ENCODE measurements at places on chromosomes 1 and 21. TPM values are rescaled to one million over a fixed set of nuclear protein-coding genes. Genes with fewer than 3 reads are reported as not detected.

DNA sequence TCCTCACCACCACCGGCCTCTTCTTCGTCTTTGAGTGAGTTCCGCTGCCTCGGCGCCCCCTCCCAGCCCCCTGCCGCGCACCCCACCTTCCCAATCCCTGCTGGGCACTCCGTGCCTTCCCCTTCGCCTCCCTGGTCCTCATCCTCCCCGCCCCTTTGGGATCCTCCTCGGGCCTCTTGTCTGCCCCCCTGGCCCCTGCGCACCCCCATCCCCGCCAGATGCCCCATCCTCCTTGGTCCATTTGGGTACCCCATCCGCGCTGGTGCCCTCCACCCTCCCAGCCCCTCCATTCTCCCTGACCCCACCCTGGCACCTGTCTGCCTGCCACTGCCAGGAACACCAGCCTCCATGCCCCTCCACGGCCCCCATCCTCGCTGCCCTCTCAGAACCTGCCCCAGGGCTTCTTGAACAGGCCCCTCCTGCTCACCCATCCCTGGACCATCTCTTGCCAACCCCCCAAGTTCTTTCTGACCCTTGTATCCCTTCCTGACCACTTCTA is 667 bp downstream of the ZDHHC18 start:
- peaks cover 6% of the 10 kb centered on the region for H3K4me1 ChIP-seq
- H3K27me3 ChIP-seq, result no peaks in the 10 kb centered on the region
- peaks cover 3% of the 10 kb centered on the region for H3K36me3 ChIP-seq
- no peak overlapping the region for H3K27ac ChIP-seq

DNA sequence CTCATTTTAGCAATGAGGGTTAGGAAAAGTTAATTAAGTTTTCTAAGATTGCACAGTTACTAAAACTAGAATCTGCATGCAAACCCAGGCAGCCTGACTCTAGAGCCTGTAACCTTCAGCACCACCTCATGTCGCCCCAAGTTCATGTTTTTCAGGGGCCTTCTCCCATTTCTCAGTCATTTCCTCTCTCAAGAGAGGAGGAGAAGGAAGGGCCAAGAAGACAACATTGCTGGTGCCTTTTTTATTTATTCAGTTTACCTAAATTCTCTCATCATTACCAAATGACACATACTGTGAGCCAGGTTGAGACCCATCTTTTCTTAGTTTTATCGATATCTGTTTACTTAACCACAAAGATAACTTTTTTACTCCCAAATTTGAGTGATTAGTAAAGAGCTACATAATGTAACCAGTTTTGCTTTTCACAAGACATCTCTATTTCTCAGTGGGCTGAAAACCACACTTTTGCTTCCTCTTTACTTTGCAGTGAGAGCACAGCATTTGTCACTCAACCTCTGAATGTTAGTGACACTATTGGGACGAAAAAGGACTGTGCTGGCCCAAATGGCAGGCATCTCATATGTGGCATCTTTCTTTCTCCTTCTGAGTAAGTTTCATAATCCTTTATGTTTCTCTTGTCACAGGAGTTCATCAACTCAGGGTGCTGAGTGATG is at the start of gene CD101:
TSS of gene CD101 (plus strand) at position 507 of the 674 bp plus-strand sequence. CDS start at position 565, 58 bp downstream.
- no peak within 1 kb of the TSS for H3K4me3 ChIP-seq
- no peaks in the 10 kb centered on the region for H3K27me3 ChIP-seq
- H3K27ac ChIP-seq, result no peak within 1 kb of the TSS
- peaks cover 13% of the 10 kb centered on the region for H3K4me1 ChIP-seq
- H3K36me3 ChIP-seq, result no peaks in the 10 kb centered on the region
- DNase-seq, result no peak

- H3K36me3 ChIP-seq, result no peaks in the 10 kb centered on the region
- H3K4me1 ChIP-seq, result no peaks in the 10 kb centered on the region
- H3K4me3 ChIP-seq, result no peak overlapping the region
- H3K27me3 ChIP-seq, result peaks cover 19% of the 10 kb centered on the region
Observed at GRCh38 chr21:42650033-42650370, 3.4 kb upstream of the PDE9A start.

GRCh38 chr21:26445440-26445839 is 127.6 kb downstream of the CYYR1 start:
- H3K27ac ChIP-seq, result no peak overlapping the region
- no peaks in the 10 kb centered on the region for H3K36me3 ChIP-seq
- no peak overlapping the region for H3K4me3 ChIP-seq

DNA sequence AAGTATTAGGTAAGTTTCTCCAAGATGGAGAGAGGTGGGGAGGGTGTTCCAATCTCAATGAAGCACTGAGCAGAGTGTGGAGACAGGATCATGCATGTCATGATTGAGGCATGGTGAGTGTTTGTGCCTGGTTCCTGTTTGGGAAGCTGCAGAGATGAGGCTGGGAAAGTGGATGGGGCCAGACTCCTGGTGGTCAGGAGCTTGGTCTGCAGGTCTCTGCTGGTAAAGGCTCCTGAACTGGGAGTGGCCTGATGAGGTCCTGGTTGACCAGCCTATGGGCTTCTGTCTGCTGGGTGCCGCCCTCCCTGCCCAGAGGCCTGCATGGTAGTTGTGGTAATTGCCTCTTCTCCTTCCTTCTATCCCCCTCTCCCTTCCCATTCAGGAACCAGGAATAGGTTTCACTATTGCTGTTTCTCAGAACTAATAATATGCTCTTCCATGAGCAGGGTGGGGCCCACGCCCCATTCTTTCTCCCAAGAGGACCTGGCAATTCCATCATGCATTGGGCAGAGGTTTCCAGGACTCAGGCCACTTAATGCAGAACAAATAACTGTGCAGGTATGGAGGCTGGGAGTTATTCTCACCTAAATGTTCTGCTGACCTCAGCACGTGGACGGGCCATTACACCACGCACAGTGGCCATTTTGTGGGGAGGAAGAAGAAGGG is 24.5 kb downstream of the PROK1 start:
- H3K27ac ChIP-seq, result no peak overlapping the region
- H3K27me3 ChIP-seq, result peaks cover 6% of the 10 kb centered on the region
- no peak for DNase-seq

FGR gene
- 0.17 TPM for total RNA-seq

GUCA2A gene
- total RNA-seq, result not detected

Measured in astrocyte (in vitro differentiated cells and primary cell).